BJ (cell line): ENCODE measurements at places on chromosomes 1 and 21. TPM values are rescaled to one million over a fixed set of nuclear protein-coding genes. Genes with fewer than 3 reads are reported as not detected.

Gene ARMH1
- polyA plus RNA-seq, result 0.71 and 0.86 TPM in 2 replicates

Gene TP73
- polyA plus RNA-seq, result not detected in 2 replicates

Gene NEXN
- 7.8 and 16.9 TPM in 2 replicates for polyA plus RNA-seq

Gene IL20
- not detected in 2 replicates for polyA plus RNA-seq

- DNase-seq, result no peak
Measured at GRCh38 chr1:182064611-182065010, 3.1 kb upstream of the ZNF648 start.

- no peak for DNase-seq
Measured at GRCh38 chr1:11735531-11735853, 444 bp upstream of the AGTRAP start.

DNA sequence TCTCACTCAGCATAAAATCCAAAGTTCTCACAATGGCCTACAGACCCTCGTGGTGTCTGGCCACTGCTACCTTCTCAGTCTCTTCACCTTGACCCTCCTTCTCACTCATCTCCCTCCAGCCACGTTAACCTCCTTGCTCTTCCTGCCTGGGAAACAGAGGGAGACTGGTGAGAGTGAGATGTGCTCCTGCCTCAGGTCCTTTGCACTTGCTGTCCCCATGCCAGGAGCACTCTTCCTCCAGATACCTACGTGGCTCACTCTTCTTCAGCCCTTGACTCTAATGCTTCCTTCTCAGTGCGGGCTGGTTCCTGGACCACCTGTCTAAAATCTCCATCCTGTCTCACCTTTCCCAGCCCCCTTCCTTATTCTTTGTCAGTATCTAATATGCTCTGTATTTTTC is 24.7 kb downstream of the TRIM62 start:
- no peak for DNase-seq

GRCh38 chr1:23370709-23371584 is 1.3 kb upstream of the ZNF436 start:
- no peak for DNase-seq

DNA sequence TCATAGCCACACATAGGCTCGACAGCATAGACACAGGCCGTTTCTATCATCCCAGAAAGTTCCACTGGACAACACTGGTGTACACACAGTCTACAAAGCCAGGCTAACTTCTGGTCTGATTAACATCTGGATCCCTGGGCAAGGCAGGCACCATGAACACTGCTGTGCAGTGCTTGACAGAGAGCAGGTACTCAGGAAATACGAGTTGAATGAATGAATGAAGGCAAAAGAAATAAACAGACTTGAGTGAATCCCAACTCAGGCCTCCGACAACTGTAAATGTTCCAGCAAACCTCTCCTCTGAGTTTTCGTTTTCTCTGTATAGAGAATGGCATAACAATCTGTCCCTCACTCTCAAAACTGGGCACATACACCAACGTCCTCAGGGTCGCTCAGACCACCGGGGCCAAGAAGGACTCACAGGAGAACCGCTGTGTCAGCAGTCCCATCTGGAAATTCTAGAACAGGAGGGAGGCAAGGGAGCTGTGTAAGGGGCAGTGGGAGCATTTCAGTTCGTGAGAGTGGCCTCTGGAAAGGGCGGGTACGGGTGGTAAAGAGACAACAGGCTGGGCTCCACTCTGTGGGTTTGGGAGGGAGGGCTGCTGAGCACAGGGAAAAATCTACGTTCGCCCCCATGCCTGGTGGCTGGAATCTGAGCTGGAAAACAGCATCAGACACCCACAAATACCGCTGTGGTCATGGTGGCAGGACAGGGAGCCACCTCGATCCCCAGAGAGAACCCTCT is 15.1 kb upstream of the ECE1 start:
- no peak for DNase-seq

- peak; percentile 98 for DNase-seq
Measured at GRCh38 chr1:183272390-183272848, 86.4 kb downstream of the LAMC2 start.

DNA sequence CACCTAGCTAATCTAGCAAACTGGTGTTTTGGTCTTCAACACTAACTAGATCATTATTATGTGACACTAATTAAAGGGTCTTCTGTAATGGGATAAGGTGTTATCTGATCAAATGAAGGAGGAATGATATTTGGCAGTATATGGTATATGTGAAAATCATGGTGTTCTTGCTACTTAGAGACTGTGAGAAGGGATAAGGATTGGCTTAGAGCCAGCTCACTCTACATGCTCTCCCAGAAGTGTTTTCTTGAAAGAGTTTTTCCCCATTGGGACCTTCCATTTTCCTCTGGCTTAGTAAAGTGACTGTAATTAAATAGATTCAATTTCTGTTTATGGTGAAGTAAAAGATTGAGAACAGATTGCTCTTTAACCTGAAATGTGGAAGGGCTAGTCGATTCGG is 71.2 kb upstream of the RGL1 start:
- no peak for DNase-seq

DNA sequence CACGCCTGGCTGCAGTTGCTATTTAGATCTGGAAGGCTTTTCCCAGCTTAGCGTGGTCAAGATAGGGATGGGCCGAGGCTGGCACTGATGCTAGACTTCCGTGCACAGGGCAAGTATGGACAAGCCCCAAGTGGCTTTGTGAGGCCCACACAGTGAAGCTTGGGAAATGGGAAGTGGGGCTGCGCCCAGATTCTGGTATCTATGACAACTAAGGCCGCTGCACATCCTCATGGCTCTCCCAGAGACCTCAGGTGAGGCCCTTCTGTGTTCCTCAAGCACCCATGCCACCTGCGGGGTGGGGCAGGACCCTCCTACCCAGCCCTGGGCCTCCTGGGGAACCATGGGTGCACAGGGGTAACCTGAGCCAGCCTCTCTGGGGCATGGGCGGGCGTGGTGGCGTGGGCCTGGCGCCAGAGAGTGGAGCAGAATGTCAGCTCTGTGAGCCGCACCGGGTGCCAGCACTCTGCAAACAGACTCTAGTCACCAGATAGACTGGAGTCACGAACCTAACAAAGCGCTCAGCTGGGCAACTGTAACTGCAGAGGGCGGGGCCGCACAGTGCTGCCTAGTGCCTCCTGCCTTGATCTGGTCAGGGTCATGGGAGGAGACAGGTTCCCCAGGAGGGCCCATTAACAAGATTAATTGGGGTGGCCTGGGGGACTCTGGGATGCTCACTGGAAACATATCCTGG is 46.4 kb downstream of the ELF3 start:
- no peak for DNase-seq

DNA sequence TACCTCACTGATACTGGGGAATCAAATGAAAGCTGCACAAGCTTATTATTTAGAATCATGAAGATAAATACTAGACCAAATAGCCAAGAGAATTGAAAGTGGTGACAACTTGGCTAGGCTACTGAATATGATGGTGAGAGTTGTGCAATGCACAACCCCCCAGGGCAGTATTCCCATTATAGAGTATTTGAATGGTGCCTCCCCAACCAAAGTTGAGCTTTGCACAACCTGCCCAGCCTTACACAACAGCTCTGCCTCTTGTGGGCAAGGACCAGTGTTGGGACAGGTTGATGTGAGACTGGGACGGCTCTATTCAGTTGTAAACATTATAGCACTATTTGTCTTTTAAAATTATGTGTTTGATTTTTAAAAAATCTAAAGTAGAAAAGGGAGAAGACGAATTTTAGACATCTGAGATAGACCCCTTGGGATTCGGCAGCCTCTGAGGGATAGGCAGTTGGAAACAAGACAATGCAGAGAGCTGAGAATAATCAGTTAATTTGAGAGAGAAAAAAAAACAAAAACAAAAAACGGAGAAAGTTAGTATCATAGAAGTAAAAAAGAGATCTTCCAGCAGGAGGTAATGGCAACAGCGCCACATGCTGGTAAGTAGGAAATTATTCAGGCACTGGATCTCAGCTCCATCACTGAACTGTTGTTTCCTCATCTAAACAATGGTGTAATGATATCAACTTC is 91.0 kb upstream of the KCNA3 start:
- DNase-seq, result no peak

- no peak for DNase-seq
Measured at GRCh38 chr1:204377800-204378668, 18.3 kb upstream of the PLEKHA6 start.
